ENCODE measurements at places on chromosomes 12 and 14.

- no peak for DNase-seq
These were observed 179.1 kb downstream of the LRIG3 start for GRCh38 chr12:58741226-58741625.

GRCh38 chr12:120817559-120818330, 86.4 kb downstream of the SPPL3 start:
- no peak for DNase-seq

DNA sequence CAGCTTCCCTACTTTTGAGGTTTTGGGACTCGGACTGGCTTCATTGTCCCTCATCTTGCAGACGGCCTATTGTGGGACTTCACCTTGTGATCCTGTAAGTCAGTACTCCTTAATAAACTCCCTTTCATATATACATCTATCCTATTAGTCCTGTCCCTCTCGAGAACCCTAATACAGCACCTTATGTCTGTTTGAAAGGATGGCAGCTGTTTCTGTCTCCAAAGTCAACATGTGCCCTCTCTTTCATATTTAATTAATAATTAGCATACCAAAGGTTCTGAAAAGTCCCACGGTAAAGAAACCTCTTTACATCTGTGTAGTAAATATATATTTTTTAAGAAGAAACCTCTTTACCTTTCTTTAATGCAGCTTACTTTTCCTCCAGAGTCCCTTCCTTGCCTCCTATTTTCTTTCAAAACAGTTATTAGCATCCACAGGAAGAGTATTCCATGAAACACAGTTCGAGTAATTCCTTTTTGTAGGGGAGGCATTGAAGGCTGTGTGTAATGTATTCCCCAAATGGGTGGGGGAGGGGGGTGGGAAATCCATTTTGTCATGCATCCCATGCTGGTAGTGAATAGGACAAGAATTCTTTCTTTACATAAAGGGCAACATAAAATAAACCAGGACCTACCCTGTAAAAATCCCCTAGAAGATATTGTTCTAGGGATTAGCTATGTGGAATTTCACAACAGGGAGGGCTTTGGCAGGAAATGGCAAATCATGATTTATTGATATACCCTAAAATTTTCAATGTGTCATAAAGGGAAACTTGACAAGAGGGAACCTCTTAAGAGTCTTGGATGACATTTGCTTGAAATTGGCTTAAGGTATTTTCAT, 241.5 kb downstream of the SUDS3 start:
- no peak for DNase-seq

DNA sequence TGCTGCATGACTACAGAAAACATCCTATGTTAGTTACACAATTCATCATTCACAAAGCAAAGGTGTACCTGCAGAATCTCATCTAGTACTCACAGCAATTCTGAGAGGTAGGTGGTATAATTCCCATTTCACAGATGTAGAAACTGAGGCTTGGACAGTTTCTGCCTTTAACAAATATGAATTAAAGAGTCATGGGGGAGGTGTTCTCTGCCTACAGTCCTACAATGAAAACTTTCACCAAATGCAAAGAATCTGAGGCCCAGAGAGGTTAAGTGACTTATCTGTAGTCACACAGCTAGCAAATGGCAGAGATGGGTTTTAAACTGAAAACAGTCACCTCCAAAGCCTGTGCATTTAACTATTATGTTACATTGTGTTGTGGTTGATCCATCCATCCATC, 171.6 kb upstream of the WSCD2 start:
- DNase-seq = no peak

GRCh38 chr12:6367065-6367968, 8.0 kb downstream of the SCNN1A start:
- peak; percentile 53 for DNase-seq

- DNase-seq = peak; percentile 37
These were observed 668 bp downstream of the TRIP11 start for GRCh38 chr14:92039063-92039718.

DNA sequence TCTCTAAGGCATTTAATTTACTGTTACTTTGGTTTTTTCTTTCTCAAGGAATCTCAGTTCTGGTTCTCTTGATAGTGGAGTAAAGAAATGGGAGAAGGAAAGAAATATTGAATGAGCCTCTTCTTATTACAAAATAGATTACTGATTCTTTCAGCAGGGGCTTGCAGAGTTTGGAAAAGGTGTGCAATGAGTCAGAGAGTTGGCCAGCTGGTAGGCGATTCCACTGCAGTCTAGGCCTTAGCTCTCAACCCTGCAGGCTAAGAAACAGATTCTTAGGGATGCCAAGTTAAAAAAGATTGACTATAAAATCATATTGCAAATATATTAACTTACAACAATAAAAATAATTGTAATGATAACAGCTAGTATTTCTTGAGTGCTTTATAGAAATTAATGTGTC, 25.8 kb downstream of the NR1H4 start:
- DNase-seq = no peak

- no peak for DNase-seq
These were observed 13.0 kb downstream of the SERPINA11 start for GRCh38 chr14:94439453-94440057.

DNA sequence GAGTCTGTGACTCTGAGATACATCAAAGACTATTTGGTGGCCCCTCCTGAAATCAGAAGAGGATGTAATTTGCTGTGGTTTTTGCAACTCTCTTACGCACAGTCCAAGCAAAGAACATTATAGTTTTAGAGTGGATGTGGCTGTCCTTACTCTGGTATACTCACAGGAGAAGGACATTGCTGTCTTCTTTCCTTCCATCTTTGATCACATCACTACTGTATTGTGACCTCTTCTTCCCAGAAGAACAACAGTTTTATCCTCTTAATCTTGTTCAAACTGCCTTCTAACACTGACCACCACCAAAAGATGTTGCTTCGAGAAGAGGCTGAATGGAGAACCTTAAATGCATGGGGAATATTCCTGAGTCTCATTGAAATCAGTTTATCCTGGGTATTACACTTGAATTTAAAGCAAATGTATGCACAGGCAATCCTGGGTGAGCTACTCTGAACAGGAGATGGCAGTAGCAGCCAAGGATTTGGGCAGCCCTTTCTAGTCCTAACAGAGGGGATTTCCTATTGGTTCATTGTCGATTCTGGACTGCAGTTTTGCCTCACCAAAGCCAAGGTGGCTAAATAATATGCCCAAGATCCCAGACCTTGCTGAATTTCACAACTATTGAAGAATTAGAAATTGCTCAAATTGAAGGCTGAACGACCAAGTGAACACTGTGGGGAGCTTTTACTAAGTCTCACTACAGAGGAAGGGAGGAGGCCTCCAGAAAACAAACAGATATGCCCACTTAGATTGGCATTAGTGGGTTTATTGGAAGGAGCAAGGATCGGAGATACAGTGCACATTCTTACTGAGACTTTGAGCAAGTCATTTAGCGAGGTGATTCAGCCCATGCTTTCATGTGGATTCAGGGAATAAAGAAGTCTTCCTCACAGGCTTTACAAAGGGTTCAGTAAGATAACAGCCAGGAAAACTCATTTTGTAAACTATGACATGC, 282.8 kb downstream of the PAWR start:
- peak; percentile 15 for DNase-seq
